Memory B cell (primary cell): ENCODE measurements at places on chromosomes 16 and 17.

DNA sequence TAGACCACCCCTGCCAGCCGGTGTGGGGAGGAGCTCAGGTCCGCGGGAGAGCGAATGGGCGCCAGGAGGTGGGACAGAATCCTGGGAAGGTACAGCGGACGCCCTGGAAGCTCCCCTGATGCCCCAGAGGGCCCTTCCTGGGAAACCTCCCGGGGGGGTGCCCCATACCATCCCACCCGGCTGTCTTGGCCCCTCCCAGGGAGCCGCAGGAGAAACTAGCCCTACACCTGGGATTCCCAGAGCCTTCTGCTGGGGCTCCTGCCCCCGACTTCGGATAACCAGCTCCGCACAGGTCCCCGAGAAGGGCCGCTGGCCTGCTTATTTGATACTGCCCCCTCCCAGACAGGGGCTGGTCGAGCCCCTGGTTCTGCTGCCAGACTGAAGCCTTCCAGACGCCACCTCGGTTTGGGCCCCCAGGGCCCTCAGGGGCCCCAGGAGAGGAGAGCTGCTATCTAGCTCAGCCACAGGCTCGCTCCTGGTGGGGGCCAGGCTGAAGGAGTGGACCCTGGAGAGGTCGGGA, 3.0 kb upstream of the CBX4 start:
- DNase-seq = no peak

DNA sequence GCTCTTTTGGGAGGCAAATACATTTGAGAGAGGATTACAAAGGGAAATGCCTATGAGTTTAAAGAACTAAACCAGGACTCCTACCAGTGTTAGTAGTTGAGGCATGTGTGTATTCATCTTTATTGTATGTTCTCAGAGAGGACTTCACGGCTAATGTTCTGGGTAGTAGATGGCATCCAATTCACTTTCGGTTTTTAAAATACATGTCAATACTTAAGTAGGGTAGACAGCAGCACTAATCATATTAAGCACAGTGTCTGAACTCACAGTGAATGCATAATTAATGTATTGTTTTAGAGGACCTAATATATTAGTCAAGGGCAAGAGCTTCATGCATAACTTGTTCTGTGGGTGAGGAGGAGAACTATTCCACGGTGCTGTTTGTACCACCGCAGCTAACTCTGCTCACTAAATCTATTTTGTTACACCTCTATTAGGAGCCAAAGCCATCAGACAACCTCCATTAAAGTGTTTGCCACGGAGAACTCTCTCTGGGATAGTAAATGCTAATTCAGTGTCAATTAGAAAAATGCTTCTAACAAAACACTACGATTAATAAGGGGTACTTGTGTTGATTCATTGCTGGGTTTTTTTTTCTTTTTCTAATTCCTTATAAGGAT, 56.3 kb downstream of the COX10 start:
- no peak for DNase-seq

- DNase-seq = no peak
Observed at GRCh38 chr17:6170349-6170748, 100.2 kb downstream of the WSCD1 start.

- no peak for DNase-seq
Observed at GRCh38 chr17:32386844-32387243, 36.9 kb downstream of the ZNF207 start.

- DNase-seq = no peak
Observed at GRCh38 chr16:4660454-4661007, 32.8 kb upstream of the NUDT16L1 start.

DNA sequence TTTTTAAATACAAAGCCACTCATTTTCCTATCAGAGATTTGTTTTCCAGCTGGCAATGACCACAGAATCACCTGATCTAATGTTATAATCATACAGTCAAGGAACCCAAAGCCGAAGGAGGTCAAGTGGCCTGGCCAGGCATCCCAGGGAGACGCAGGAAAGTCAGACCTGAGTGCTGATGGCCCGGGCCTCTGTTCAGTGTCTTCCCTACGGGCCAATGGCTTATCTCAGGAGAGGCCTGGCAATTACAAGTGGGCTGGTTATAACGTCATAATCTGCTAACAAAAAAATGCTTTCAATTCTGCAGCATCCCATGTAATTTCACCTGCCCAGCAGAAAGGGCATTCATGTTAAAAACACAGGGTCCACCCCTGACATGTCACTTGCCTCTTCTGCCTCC, 43.5 kb downstream of the ARHGAP17 start:
- no peak for DNase-seq

GRCh38 chr17:28578246-28579195, 1.8 kb upstream of the ALDOC start:
- DNase-seq = no peak

- DNase-seq = peak; percentile 52
Observed at GRCh38 chr17:57946798-57947358, 8.3 kb downstream of the CUEDC1 start.

DNA sequence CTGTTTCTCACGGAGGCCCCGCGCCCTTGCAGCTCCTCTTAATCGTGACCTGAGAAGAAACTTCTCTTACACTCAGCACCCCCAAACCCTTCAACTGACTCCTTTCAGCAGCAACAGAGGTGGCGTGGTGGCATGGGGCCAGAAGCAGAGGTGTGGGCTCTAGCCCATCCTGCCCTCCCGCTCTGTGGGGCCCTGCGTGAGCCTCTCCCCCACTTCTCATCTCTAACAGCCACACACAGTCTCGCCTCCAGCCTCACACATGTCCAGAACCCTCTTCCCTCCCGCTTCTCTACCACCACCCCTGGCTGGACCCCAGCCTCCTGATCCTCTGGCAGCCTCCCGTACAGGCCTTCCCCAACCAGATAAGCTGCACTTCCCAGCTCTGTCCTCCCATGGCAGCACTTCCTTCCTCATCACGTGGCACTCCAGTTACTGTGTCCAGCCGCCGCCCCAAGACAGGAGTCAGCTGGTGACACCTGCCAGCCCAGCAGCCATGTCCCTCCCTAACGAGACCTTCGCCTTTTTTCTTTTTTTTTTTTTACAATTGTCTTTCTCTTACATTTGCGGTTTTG, 30.5 kb downstream of the NSMCE1 start:
- DNase-seq = no peak

DNA sequence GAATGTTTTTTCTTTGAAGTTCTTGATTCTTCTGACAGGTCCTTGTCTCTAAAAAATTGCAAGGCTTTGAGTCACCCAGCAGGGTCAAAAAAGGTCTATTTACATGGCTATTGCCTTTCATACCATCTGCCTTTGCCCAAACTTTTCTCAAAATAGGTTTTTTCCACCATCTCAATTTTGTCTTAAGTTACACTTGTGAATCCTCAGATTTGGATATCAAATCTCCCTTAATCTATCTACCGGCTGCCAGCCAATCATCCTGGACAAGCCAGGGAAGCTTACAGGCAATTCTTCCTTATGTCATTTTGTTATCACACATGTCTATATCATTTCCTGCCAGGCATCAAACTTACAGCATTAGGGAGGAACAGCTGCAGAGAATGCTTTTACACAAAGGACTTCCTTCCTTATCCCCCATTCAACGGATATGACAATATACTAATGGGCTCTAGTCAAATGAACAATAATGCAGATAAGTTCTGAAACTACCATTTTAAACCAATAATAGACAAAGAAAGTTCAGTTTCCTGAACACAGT, 104.1 kb upstream of the CORO6 start:
- DNase-seq = no peak

GRCh38 chr16:76984196-76984595, 206.8 kb upstream of the MON1B start:
- DNase-seq = no peak

- no peak for DNase-seq
Observed at GRCh38 chr17:66976781-66977201, 12.3 kb downstream of the CACNG4 start.

GRCh38 chr16:57372372-57373116, at the start of gene CX3CL1:
Gene CX3CL1, plus strand, starts transcription at chr16:57372490. Its CDS starts 79 bp downstream, at chr16:57372569.
- no peak for DNase-seq
